ENCODE measurements at places on chromosomes 7 and 10. TPM values are rescaled to one million over a fixed set of nuclear protein-coding genes. Genes with fewer than 3 reads are reported as not detected.

The SORBS1 gene
- 15.3 TPM for total RNA-seq

The EBLN1 gene
- not detected for total RNA-seq

The WEE2 gene
- not detected for total RNA-seq

The TRUB1 gene
- total RNA-seq, result 19.8 TPM

The MUC3A gene
- not detected for total RNA-seq

DNA sequence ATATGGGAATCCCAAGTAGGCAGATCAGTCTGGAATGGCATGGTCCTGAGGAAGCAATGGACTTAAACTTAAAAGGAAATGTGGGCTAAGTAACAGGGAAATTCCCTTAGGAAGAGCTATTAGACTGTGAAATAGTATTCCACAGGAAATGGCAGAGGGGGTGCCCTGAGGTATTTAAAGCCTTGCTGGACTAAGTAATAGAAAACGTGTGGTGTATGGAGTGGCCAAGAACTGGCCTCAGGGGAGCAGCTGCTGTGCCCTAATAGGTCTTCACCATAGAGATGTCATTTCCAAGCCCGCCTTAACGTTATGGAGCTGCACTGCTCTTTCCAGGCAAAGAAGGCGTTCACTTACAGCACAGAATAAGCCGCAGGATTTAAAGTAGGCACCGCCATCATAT is 365.2 kb upstream of the ZMIZ1 start:
- no peak for DNase-seq

GRCh38 chr7:129222064-129222463 is 2.8 kb upstream of the AHCYL2 start:
- DNase-seq, result no peak

DNA sequence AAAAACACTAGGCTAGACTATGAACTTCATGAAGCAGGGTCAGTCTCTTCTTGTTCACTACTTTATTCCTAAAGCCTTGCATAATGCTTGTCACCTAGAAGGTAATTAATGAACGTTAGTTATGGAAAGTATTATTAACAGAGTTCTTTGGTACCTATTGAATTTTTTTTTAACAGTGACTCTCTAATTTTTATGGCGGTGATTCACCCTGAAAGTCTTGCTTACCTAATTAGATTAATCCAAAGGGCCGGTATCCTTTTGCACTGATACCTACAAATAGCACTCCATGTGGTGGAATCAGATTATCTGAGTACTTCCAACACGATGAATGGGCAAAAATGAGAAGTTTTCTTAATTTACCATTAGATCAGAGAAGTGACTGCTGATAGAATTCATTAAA is 31.7 kb downstream of the STAM start:
- no peak for DNase-seq

DNA sequence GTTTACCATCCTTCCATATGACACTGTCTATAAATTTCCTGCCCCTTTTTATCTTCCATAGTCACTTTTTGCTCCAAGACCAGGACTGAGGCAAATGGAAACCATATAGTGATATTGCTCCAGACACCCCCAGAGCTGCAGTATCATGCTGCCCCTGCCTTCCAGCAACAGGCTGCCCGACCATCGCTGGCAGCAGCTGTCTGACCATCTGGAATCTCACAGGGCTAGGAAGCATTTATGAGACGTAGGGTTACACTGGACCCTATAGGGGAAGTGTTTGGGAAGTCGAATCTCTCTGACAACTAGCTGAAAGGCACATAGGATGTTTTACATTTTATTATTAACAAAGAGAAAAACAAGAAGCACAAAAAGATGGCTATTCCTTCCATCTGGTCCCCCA is 19.4 kb downstream of the ENO4 start:
- DNase-seq, result no peak

Measured in neural crest cell (in vitro differentiated cells).